ENCODE measurements at places on chromosomes 5 and 9.

DNA sequence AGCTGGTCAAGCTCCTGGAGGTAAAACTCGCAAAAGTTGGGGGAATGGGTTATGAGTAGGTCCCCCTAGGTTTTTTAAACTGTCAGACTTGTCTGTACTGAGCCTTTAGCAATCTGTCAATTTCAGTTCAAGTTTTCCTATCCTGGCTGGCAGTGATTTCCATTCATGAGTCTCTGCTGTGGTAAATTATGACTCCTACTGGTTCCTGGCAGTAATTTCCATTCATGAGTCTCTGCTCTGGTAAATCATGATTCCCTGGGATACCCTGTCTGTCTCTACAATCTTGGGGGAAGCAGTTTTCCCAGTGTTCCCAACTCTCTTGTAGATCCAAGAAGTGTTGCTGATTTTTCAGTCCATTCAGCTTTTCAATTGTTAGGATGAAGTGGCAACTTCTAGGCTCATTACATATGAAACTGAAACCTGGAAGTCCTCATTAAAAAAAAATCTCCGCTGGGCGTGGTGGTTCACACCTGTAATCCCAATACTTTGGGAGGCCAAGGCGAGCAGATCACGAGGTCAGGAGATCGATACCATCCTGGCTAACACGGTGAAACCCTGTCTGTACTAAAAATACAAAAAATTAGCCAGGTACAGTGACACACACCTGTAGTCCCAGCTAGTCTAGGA is 91.3 kb upstream of the GPBP1 start:
- no peak for DNase-seq

- DNase-seq = no peak
These were observed 16.5 kb upstream of the SLC2A8 start for GRCh38 chr9:127380479-127380878.

GRCh38 chr5:109196087-109196822 is 213.5 kb downstream of the PJA2 start:
- DNase-seq = no peak

DNA sequence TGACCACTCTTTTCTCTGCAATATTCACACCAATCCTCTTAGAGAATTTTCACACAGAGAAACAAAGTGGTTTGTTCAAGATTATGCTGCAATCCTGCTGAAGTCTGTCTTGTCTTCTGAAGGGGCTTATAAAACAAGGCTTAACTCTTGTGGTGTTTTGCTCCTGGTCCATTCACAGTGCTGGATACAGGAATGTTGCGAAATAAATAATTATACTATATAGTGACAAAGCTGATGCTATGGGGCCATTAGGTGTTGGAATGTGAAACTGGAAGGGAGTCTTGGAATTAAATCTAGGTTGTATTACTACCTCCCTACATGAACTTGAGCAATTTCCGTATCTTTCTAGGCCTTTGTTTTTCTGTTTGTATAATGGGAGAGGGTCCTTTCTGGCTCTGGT is 170.2 kb downstream of the TRIM32 start:
- no peak for DNase-seq

DNA sequence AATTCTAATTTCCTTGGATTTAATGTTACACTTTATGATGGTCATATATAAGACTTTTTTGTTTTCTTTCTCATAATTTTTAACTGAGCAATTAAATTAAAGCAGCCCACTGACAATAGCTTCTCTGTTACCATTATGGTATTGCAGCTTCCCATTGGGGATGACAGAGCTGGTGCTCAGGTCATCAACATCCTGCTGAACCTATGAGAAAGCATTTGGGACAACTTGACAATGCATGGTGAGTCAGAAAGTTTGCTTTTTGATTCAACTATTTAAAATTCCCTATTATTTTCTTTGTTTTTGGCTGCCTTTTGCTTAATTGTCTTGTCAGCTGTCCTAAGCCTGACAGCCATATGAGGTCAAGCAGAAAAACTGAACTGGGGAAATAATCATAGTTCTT is 487.4 kb upstream of the RIOK2 start:
- DNase-seq = no peak

- DNase-seq = peak; percentile 31
These were observed 18.5 kb downstream of the OSTF1 start for GRCh38 chr9:75106857-75107256.

DNA sequence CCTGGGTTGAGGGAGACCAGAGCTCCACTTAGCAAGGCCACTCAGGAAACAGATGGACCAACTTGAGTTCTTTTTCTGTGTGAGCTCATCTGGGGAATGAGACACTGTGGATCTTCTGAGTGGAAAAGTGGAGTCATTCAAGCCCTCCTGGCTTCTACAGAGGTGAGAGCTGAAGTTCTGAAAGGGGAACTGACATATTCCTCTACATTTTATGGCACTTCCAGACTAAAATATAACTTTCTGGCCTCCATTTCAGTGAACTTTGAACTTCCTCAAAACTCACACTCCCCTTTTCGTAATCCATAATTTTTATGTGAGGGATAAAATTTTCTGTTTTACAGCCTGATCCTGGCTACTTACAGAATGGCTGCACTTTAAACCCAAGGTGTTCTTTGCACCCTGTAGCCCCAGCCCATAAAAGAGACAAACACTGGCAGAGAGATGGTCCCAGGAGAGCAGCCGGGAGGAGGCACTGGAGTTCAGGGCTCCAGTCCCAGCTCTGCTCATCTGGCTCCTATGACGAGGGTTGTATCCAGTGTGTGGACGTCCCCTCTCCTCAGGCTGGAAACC is 10.8 kb downstream of the SPAAR start:
- no peak for DNase-seq

DNA sequence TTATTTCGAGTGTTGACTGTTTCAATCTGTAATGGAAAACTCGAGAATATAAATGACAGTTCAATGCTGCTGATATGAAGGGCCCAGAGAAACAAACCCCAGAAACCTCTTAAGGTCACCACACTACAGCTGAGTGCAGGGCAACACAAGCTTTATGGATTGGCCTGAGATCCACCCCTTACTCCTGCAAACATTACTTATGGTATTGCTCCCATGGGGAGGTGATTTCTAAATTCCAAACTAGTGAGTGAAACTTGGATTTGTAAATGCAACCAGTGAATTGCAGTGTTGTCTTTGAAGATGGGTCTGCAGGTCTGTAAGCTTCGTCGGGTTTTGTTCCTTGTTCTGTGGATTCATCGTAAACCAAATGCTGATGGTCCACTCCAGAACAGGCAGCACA is 85.4 kb downstream of the NTRK2 start:
- DNase-seq = no peak

DNA sequence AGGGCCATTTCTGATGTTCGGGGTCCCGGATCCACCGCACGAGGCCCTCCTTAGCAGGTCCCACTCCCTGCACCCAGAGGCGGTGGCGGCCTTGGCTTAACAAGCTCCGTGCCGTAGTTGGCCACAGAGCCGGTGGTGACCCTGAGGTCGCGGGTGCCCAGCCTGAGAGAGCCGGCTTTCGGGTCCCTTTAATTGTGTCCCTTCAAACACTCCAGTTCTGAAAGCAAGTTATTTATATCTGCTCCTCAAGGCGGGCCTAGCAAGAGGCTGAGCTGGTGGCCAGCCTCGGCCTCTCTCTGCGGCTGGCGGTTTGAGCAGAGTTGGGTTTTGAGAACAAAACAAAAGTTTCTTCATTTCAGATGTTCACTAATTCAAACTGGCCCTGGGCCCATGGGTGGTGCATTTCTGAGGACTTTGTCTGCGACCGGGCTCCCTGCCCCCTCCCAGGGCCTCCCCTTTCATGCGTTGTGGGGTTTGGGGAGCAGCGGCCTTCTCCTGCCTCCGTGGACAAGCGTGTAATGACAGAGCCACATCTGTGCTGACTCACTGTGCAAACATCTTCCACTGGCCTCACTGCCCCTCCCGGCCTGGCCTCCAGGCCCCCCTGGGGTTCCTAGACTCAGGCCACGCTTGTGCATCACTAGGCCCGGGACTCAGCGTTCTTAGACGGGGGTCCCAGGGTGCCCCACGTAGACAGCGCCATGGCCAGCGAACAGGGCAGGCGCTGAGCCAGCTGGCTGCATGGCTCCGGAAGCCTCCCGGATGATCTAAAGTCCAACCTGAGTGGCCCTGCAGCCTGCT is 49.4 kb upstream of the COL5A1 start:
- DNase-seq = no peak

GRCh38 chr5:64790210-64790609 is 21.5 kb downstream of the CWC27 start:
- no peak for DNase-seq

GRCh38 chr9:87238545-87238944 is 259.1 kb upstream of the DAPK1 start:
- DNase-seq = no peak

DNA sequence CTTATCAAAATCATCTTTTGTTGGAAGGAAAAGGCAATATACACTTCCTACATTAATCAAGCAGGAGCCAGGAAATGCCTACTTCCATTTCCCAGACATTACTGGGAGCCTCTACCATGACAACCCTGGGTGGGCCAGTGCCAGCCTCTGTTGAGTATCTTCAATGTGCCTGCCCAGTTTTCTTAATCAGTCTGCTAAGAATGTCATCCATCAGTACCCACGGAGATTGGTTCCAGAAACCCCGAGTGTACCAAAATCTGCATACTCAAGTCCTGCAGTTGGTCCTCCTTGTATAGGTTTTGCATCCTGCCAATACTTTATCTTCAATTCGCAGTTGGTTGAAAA is 82.4 kb downstream of the MARCHF3 start:
- DNase-seq = no peak

GRCh38 chr5:56282216-56282615 is 49.1 kb upstream of the ANKRD55 start:
- no peak for DNase-seq

DNA sequence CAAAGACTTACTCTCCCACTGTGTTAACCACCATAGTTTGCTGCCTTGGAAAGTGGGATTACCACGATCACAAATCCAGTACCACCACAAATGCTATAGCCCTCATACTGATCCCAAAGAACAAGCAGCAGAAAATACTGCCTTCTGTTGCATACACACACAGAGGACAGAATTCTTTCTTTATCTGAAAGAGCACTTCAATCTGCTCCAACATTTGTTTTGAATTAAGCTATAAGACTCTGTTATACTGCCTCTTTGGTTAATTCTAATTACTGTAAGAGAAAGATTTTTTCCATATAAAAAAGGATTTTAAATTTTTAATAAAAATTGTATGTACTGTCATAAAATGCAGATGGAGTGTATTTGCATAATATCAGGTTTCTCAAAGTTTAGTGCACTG is 69.8 kb downstream of the YIPF5 start:
- DNase-seq = no peak

DNA sequence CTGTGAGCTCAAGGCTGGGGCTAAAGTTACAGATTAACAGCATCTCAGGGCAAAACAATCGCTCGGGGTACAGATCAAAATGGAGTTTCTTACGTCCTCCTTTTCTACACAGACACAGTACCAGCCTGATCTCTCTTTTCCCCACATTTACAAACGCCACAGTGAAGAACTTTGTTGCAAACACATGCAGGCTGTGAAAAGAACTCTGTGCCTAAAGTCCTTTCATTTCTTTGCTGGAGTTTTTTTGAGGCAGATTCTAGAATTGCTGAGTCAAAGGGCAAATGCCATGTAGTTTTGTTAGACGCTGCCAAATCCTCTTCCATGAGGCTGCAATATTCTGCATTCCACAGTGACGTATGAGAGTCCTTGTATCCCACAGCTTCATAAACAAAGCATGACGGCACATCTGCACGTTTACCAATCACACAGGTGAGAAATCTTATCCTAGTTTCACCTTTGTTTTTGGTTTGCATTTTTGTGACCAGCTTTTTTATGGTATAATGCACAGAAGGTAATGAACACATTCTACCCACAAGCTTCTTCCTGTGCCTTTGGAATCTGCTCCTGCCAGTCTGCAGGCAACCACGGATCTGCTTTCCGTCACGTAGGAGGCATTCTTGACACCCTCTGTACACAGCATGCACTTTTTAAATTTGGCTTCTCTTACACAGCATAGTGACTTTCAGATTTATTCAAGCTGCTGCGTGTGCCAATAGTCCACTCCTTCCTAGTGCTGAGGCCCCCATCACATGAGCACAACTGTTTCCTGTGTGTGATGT is 44.6 kb upstream of the LPCAT1 start:
- DNase-seq = no peak

DNA sequence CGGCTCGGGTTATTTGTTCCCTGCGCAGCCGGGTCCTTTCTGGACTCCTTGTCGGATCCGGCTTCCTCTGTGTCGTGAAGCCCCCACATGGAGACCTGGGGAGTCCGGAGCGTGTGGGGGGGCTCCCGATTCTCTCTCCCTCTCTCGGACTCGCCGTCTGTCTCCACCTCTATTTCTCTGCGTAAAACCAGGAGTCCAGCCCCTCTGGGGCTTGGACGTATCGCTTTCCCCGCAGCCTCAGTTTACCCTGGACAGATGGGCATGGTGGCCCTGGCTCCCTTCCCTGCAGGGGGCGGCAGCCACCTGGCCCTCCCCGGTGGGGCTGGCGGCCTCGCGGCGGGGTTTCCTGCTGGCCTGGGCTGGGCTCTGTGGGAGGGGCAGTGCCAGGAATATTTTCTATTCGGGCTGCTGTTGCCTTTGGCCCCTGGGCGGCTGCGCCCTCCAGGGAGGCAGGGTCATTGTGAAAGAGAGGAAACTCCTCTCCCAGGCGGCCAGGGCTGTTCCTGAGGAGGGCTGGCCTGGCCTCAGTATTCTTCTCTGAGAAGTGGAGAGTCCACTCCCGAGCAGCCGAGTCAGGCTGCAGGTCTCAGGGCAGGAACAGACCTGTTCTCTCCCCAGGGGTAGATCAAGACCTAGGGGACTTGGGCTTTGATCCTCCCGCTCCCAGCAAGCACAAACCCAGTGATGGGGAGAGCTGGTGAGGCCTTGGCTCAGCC is 665 bp downstream of the ASS1 start:
- DNase-seq = peak; percentile 58

DNA sequence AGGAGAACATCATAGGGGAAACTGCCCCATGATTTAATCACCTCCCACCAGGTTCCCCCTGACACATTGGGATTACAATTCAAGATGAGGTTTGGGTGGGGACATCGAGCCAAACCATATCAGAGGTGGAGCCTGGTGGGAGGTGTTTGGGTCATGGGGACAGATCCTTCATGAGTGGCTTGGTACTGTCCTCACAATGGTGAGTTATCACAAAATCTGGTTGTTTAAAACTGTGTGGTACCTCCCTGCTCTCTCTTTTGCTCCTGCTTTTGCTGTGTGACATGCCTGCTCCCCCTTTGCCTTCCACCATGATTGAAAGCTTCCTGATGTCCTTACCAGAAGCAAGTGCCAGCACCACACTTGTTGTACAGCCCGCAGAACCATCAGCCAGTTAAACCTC is 16.2 kb upstream of the ZFR start:
- no peak for DNase-seq

GRCh38 chr9:108477529-108478006 is 378.2 kb downstream of the ACTL7B start:
- no peak for DNase-seq

- DNase-seq = no peak
These were observed 35.9 kb downstream of the KIF2A start for GRCh38 chr5:62341783-62342475.

- no peak for DNase-seq
These were observed 203.5 kb upstream of the RGMB start for GRCh38 chr5:98570010-98570409.

GRCh38 chr9:125180876-125181275 is 8.7 kb downstream of the PPP6C start:
- DNase-seq = no peak
